ENCODE measurements at places on chromosomes 11 and 22. TPM values are rescaled to one million over a fixed set of nuclear protein-coding genes. Genes with fewer than 3 reads are reported as not detected.

The TMEM86A gene
- total RNA-seq = 0.14 TPM

The EED gene
- total RNA-seq = 137 TPM

The SGSM1 gene
- total RNA-seq = not detected

The VSIG10L2 gene
- total RNA-seq = not detected

The HTR3A gene
- total RNA-seq = 242 TPM

The OR8D4 gene
- not detected for total RNA-seq

The NFRKB gene
- 9.4 TPM for total RNA-seq

The GDPD4 gene
- total RNA-seq = not detected

The SMTNL1 gene
- total RNA-seq = not detected

The KCNK7 gene
- 0.48 TPM for total RNA-seq

The SPON1 gene
- not detected for total RNA-seq

DNA sequence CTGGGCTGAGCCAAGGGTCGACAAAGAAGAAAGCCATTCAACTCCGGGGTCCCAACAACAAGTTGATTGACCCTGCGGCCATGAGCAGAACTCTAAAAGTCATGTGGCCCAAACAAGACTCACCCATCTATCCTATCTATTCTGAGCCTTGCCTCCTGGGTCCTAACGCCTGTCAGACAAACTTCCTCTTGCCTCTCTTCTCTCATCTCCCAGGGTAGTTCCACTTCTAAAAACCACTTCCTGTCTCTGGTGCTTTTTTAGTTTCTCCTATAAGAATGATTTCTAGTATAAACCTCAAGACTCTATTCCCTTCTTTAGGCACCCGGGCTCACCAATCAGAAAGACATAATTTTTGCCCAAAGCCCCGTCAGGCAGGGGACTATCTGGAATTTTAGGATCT lies 530.2 kb downstream of the DLG2 start:
- no peak for DNase-seq

GRCh38 chr11:102272047-102272824 lies 45.0 kb upstream of the BIRC3 start:
- no peak for DNase-seq

GRCh38 chr22:27684901-27685300 lies 116.7 kb downstream of the MN1 start:
- DNase-seq = no peak

GRCh38 chr11:101083335-101083734 lies 46.3 kb downstream of the PGR start:
- no peak for DNase-seq

- DNase-seq = no peak
These were observed 10.1 kb downstream of the RPS13 start for GRCh38 chr11:17067417-17067816.

GRCh38 chr11:113419454-113420003 lies 31.9 kb downstream of the ANKK1 start:
- no peak for DNase-seq

- DNase-seq = no peak
These were observed 87.7 kb downstream of the CSNK2A3 start for GRCh38 chr11:11265320-11265719.

DNA sequence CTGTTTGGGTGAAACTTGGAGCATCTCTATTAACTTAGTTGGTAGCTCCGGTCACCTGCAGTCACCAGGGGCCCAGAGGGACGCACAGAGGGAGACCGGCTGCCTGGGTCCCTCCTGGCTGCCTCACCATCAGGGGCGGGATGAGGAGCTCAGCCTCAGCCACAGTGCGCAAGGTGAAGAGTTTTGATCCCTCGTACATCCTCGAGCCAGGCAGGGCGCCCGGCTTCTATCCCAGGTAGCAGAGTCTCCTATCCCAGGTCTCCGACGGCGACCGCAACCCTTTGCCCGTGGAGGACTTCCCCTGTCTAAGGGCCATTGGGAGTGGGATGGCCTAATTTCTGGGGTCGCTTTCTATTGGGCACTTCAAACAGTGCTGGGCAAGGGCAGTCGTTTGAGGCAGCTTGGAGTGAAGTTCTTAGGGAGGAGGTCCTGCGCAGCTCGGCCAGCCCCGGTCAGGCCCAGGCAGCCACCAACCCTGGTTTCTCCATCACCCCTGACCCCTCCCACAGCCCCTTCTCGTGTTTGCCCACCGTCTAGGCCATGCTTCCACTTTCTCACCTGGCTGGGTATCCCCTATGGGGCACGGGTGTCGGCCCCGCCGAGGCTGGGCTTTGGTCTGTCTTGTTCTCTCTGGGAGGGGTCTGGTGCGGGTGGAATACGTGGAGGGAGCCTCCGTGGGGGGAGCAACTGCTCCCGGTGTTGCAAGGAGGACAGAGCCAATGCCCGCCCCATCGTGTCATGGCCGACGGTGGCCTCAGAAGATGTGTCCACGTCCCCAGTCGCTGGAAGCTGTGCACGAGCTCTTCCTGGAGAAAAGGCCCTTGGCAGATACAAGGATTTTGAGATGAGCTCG lies 3.6 kb upstream of the MRGPRG start:
- DNase-seq = no peak

DNA sequence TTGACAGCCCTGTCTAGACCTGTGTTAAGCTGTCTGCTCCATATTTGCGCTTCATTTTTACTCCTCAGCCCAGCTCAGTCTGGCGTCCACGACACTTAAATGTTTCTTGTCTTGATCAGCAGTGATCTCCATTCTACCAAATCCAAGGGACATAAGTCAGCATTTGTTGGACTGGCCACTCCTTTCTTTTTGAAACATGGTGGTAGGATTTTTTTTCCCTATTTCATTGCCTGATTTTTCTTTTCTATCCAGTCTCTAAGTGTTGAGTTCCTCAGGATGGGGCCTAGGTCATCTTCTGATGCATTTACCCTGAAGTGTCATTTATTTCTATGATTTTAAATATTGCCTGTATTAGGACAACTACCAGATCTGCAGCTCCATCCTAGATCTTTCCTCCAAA lies 873 bp downstream of the NCAPH2 start:
- DNase-seq = peak; percentile 46

GRCh38 chr22:31614781-31615490 lies 47.1 kb downstream of the PISD start:
- DNase-seq = no peak

DNA sequence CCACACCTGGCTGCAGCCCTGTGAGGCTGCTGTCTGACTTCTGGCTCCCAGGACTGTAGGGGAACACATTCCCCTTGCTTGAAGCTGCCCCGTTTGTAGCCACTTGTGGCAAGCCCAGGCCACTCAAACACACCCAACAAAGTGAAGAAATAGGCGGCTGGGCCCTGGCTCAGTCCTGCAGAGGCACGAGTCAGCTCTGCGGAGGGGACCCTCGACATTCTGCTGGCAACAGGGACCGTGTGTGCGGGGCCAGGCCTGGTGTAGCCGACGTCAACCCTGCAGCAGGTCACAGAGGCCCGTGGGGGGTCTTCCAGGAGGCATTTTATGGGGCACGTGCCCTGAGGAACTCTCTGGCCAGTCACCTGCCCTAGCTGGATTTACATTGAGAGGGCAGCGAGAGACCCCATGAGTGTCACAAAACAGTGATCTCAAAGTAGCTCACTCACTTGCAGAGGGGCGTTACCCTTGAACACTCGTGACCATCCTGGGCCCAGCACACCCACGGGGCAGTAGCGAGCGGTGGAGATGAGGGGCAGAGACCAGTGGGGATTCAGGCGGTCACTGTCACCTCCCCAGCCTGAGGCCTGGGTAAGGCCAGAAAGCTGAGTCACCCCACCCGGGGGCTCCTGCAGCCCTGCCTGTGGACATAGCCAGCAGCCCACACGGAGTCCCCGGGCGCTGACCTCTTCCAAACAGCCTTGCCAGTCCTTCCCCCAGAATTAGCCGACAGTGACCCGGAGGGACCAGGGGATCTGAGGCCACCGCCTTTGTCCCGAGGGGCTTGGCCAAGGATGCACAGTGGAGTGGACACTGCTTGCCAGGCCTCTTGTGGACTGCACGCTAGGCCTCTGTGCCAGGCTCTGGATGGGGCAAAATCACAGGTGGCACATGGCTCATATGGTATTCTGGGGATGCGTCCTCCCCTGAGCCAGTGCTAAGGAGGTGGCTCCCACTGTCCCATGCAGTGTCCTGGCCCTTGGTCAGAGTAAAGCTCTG lies 139.5 kb downstream of the CTTN start:
- DNase-seq = no peak

- no peak for DNase-seq
These were observed 32.6 kb upstream of the PRAME start for GRCh38 chr22:22591348-22592299.

DNA sequence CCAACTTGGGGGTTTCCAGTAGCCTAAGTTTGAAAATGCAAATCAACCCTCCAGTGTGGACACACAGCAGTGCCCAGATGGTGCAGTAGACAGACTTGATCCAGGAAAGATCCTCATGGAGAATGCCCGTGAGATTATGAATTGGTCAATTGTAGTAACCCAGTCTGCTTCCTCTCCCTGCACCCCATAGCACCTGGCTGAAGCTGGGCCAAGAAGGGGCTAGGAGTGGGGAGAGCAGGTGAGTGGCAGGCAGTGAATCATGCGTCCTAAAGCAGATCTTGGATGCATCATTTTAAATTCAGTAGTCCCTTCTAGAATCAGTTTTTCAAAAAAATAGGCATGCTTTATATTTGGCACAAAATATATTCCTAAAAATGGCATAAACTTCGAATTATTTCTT lies 52.2 kb downstream of the CYB5R2 start:
- DNase-seq = no peak

GRCh38 chr22:27487600-27488452 lies 313.7 kb downstream of the MN1 start:
- DNase-seq = no peak

DNA sequence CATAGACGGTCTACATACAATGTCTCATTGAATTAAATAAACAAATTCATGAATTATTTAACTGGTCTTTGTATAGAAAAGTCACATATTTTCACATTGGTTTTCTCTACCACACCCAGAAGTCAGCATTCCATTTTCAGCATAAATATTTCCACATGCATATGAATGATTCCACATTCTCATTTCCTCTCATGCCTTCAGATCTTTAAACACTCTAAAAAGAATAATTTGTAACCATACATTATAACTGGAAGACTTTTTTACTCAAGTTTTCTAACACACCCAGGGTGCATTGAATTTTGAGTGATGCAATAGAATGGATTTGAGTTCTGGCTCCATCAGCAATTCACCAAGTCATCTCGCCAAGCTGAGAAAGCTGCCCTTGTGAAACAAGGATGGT lies 501.8 kb upstream of the TENM4 start:
- no peak for DNase-seq

- no peak for DNase-seq
These were observed 2.4 kb downstream of the CNGA4 start for GRCh38 chr11:6241316-6241715.

DNA sequence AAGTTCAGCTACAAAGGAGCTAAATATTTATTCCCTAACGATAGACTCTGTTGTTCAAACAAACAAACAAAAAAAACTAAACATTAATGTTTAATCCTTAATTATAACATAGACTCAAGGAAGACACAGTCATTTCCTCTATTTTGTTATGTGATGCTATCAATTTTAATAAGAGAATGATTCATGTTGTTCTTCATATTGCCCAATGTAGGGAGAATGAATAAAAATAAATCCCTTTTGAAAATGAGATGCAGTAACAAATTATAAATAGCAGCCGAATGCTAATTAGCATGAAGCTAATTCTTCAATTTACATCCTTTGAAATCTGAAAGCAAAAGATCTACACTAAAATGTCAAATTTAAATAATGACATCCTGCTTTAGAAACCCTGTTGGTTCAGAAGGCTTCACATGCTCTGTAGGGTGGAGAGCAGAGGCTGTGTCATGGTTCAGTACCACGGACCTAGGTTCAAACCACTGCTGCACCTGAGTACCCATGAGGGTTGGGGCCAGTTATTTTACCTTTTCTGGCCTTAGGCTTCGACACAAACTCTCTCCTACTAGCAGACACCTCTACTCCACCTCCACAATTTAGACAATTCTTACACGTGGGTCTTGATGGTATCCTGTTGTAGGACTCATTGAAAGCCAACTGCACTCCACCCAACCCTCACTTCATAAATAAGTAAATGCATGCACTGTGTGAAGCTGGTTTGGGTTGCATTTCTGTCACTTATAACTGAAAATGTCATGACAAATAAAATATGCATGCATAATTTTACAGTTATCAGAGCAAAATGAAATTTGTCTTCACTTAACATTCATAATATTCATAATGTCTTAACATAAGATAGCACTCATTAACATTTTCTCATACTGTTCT lies 89.0 kb downstream of the RRAS2 start:
- DNase-seq = no peak

DNA sequence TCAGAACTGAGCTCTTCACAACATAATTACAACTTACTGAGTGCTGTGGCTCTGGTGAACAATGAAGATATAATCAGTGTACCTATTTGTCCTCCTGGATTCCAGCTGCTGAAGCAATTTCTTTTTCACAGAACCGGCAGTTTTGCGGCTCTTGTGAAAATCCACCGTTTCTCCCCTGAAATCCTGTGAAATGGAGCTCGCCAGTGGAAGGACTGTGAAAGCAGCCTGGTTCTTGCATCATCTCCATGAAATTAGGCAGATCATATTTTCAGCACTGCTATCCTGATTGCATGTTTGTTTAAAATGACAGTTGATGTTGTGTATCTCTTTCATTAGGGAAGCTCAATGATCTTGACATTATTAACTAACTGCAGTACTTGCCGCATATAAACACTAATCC lies 120.2 kb upstream of the SNX19 start:
- no peak for DNase-seq

DNA sequence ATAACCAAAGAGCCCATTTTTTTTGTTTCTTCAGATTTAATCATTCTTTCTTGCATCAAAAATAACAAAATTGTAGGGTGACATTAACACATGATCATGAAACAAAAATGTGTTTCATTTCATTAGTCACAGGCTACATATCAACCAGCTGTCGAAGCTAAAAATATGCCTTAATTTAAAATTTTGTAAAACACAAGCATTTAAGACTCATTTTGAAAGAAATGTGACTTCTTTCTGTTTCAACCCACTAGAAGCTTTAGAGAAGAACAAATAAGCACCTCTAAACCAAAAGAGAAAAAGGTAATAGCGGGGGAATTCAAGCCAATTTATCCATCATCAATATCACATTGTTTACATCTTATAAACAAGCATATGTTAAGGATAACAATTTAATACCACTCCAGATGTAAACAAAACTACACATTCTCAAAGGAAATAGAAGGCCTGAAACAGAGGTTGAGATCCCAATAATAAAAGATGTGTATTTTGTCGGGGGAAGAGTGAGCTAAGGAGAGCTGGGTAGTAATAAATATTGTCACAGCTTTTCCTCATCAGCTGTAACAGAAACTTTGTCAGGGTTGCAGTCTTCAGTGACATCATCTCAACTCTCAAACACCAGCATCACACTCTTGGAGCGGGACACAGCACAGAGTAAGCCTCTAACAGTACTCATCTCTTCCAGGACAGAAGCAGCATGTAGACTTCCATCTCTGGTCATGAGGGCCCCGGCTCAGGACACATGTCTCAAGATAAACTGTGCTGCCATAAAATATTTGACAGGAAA lies 42.0 kb downstream of the ALG9 start:
- peak; percentile 43 for DNase-seq

- DNase-seq = no peak
These were observed 22.3 kb downstream of the TTLL1 start for GRCh38 chr22:43066844-43067385.

DNA sequence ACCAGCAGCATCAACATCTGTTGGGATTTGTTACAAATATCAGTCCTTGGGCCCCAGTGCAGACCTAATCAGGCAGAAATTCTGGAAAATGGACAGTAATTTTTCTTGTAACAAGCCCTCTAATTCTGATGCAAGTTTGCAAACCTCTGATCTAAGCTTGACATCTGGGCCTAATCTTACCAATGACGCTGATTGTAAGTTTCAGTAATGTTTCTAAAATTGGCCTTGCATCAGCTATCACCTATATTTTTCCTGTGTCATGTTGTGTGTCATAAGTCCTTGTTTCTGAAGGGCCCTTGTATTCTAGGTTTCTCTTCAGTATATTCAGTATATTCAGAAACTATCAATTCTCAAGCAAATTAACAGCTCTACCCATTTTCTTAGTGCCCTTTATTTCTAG lies 36.4 kb downstream of the ZNF215 start:
- no peak for DNase-seq
